ENCODE measurements at places on chromosomes 13 and 19.

DNA sequence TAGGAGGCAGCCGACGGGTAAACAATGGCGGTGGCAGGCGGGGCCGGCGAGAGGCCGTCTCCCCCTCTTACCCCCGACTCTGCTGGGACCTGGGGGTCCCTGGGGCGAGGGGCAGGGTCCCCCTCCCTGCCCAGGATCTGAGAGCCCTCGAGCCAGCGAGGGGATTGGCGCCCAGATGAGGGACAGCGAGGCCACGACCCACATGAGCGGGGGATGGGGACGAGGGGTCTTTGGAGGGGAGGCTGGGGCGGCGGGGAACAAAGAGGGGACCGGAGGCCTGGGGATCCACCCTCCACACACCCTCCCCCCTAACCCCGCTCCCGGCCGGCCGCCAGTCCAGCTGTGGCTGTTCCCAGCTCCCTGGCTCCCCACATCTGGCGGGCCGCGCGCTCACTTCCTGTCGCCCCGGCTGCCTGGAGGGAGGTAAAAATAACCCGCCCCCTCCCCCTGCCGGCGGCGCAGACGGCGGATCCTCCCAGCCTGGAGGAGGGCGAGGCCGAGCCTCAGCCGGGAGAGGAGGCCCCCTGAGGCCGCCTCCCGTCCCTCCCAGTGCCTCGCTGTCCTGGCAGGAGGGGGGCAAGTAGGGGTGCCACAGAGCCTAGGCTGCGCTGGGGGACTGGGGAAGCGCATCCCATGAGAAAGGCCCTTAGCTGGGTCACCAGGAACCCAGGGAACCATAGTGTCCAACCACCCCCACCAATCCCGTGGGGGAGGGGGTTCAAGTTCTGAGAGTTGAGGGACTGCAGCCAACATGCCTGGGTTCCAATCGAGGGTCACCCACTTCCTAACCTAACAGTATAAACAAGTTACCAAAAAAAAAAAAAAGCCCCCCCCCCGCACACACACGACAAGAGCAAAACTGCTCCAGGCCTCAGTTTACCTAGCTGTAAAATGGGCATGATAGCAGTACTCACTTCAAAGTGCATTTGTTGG lies 29.3 kb upstream of the NANOS3 start:
- peak; percentile 87 for DNase-seq

DNA sequence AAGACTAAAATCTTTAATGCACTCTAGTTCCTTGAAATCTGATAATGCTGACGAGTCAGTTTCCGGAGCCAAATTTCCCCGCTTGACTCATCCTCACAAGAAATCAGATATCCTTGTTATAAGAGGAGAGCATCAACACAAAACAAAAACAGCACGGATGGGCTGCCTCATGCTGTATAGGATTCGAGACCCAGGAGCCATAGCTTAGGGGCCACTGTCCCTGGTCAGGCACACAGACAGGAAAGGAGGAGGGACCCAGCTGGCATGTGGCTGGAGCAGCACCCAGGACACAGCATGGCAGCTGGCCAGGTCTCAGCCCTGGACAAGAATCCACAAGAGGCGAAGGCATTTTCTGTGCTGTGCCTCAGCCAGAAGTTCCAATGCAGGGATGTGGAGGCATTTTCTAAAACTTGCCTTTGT lies 110.2 kb upstream of the SPATA13 start:
- DNase-seq, result no peak

DNA sequence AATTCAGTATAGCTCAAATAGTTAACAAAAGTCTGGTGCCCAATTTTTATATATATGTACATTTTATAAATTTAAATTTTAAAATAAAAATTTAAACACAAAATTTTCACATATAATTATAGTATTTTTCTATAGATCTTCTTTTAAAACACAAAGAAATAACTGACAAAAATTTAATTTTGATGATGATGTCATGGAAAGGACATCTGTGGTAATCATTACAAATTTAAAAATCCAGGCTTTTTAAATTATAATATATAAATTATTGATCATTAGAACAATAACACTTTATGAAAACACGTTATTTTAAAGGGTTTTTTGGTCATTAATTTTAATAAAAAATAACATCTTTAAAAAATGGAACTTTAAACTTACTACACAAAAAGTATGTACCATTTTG lies 381.1 kb downstream of the DACH1 start:
- DNase-seq, result no peak

GRCh38 chr13:79273045-79273444 lies 133.0 kb downstream of the RBM26 start:
- no peak for DNase-seq

GRCh38 chr13:46578590-46578975 lies 25.6 kb downstream of the LRCH1 start:
- DNase-seq, result no peak

- DNase-seq, result peak; percentile 73
Observed at GRCh38 chr19:46602392-46603194, 1.5 kb downstream of the CALM3 start.

GRCh38 chr13:38980750-38981078 lies 9.9 kb downstream of the STOML3 start:
- no peak for DNase-seq

DNA sequence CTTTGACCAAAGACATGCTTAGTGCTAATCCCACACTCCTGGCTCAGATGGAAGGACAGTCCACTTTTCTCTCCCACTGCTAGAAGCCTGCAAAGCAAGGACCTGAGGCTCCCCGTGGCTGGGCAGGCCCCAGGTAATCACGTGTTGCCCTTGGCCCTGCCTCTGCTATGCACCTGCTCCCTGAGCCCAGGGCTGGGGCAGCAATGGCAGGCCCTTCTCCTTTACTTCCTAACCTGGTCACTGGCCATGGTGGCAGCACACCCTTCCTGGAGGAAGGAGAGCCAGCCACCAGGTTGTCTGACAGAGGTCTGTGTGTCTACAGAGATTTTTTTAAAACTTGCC lies 27.9 kb upstream of the ZNF492 start:
- DNase-seq, result no peak

DNA sequence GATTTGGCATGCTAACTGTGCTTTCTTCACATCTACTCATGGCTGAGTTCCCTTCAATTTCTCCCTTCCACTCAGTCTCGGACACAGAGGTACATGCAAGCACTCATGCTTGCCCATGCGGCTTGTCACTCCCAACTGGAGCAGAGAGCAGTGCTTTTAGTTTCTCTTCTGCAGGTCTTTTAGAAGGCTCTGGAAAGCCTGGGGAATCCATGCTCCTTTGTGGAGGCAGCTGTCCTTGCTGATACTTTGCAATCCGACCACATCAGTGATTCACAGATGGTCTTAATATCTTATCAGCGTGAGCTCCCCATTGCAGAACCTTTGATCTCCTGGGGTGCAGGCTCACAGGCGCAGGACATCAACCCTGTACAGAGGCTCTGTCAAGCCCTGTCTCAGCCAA lies 203.9 kb downstream of the COL4A1 start:
- no peak for DNase-seq

- no peak for DNase-seq
Observed at GRCh38 chr19:50851620-50852019, 3.1 kb upstream of the KLK3 start.

- no peak for DNase-seq
Observed at GRCh38 chr13:113539822-113540221, 44.7 kb upstream of the TFDP1 start.

DNA sequence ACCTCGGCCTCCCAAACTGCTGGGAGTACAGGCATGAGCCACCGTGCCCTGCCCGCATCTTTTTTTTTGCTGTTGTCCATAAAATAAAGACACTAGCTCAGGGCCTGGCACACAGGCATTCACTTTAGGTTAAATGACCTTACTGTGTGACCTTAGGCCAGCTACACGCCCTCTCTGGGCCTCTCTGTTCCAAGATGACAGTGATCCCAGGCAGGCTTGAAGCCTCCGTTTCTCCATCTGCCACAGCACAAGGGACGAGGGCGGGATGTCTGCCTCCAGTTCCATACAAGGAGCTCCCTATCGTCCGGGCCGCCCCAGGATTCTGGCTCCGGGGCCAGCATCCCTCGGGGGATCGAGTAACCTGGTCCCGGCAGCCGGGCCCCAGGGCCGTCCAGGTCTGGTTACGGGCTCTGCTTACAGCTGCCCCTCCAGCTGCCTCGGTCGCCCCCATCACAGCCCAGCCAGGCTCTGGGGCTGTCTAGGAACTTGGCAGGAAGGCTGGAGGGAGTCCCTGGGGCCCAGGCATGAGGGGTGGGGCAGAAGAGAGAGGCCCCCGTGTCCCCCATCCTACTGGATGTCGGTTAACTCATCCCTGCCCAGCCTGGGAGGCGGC lies 11.9 kb upstream of the SEMA6B start:
- DNase-seq, result no peak

- DNase-seq, result no peak
Observed at GRCh38 chr13:78326633-78327032, 276.7 kb downstream of the POU4F1 start.
